ENCODE measurements at places on chromosomes 7 and 10.

GRCh38 chr10:21499701-21500577 is 25.5 kb downstream of the SKIDA1 start:
- no peak for DNase-seq

GRCh38 chr7:4265066-4265465 is 417.0 kb upstream of the FOXK1 start:
- no peak for DNase-seq

DNA sequence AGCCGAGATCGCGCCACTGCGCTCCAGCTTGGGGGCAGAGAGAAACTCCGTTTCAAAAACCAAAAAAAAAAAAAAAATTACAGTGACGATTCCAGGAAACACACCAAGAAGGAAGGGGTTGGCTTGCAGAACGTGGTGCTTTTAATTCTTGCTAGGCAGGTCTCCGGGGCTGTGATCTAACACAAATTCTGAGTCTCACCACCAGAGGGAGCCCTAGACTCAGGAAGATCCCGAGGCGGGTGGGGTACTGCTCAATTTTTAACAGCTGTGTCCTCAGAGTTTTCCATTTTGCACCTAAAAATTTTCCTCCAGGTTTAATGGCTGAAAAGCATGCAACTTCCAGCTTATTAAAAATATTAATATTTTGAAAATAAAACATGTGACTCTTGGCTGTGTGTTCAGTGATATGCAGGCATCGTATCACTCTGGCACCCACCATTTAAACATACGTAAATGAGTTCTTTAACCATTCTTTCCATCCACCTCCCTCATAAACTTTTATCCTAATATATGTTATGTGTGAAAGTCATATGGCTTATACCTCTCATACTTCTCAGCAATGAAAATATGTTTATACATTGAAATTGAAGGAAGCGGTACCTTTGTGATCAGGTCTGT is 26.5 kb upstream of the NUB1 start:
- peak; percentile 21 for DNase-seq

DNA sequence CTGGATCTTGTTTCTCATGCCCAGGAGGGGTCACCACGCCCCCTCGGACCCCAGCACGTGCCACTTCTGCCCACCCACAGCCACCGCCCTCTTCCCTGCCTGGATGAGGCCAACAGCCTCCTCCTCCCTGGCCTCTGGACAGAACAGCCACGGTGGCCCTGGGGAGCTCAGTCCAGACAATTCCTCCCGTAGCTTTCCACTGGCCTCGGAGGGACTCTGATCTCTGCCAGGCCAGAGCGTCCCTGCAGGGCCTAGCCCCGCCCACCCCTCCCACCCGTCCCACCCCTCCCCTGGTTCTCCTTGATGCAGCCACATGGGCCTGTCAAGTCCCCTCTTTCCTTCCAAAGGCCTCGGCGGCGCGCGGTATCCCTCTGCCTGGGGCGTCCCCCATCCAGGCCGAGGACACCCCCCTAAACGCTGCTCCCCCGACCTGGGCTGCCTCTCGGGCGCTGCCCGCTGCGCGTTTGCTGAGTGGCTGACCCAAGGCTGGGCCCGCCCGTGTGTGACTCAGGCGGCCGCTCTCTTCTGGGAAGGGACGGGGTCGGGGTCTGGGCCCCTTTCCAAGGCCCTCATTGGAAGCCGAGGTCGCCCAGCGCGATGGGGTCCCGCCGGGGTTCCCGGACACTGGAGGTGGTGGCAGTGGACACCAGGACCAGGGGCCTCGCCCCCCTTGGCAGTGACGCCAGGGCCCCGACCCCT is 557 bp downstream of the TMEM120A start:
- DNase-seq = peak; percentile 78

GRCh38 chr7:84948634-84949033 is 238.2 kb downstream of the SEMA3D start:
- DNase-seq = no peak

- DNase-seq = no peak
Observed at GRCh38 chr7:5216931-5217330, 26.9 kb downstream of the WIPI2 start.

DNA sequence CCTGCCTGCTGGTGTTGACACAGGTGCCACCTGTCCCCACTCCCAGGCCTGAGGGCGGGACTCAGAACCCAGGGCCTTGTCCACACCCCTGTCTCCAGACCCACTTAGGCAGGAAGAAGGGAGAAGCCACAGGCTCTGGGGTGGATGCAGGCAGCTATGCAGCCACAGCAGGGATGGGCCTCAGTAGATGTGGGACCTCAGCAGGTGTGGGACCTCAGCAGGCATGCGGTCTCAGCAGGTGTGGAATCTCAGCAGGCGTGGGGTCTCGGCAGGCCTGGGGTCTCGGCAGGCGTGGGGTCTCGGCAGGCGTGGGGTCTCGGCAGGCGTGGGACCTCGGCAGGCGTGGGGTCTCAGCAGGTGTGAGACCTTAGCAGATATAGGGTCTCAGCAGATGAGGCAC is 118.0 kb upstream of the PITRM1 start:
- no peak for DNase-seq

- no peak for DNase-seq
Observed at GRCh38 chr10:132946806-132947546, 4.6 kb upstream of the CFAP46 start.

DNA sequence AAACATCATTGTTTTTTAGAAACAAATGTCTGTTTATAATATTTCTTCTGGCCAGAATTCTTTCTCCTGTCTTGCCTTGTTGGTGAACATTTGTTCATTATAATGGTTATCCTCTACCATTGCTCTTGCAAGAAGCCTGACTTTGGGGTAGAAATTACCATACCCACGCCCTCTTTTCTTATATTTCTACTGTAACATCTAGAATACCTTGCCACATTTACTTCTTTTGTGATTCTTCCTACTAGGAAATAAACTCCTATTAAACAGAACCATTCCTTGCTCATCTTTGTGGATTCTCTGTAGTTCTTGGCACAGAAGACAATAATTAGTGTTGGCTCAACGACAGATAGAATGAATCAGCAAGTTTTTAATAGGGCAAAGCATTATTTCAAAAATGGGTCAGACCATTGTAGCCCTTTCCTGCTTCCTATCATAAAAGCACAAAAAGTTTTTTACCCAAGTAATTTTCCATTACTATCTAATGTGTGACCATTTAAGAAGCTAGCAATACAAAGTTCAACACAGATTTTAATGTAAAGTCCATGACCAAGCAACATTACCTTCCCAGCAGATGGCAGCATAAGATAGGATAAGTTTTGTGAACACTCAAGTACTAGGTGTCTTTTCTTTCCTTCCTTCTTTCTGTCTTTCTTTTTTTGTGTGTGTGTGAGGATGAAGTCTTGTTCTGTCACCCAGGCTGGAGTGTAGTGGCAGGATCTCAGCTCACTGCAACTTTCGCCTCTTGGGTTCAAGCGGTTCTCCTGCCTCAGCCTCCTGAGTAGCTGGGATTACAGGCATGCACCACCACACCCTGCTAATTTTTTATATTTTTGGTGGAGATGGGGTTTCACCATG is 270.4 kb downstream of the HGF start:
- no peak for DNase-seq

DNA sequence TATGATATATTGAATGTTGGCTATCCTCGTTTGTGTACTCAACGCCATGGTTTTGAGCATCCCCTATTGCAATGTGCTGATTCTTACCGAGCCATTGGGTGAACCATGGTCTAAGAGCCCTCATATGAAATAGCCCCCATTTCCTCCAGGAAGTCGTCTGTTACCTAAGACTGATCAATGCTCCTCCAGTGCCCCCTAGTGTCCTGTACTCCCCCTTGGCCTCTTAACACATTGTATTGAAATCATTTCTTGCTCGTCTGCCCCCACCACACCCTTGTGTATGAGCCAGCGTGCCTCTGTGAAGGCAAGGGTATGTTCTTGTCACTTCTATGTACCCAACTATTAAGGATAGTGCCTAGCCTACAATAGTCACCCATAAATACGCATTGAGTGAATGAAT is 11.2 kb upstream of the SLC35B4 start:
- peak; percentile 0 for DNase-seq

DNA sequence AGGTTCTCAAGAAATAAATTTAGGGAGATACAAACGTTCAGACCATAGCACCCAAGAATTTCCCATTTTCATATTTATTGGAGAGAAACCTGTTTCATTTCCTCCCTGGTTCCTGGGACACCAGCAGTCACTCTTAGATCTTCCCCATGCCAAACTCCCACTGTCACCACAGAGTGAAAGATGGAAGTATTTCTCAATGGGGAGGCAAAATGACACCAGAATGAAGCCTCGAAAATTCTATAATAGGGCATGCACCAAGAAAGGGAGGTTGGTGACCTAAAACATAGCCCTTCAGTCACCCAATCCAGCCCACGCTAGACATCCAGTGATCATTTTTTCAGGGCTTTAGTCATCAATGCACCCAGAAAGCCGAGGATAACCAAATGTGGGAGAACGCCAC is 148.1 kb upstream of the PLXDC2 start:
- no peak for DNase-seq

- no peak for DNase-seq
Observed at GRCh38 chr7:110281362-110281761, 809.6 kb upstream of the LRRN3 start.

DNA sequence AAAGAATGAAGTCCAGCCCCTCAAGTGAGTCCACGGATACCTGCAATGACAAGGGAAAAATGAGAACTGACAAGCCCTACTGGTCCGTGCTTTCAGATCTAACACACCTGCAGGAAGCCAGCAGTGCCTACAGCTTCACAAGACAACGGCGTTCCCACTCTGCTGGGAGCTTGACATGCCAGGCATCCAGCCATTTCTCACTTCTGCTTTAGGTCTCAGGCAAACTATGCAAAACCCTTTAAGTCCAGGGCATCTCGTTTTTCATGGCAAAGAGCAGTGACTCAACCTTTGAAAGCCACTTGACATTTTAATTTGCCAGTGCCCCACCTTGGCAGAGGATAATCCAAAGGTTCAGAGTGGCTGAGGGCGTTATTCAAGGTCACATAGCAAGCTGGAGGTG is 49.1 kb upstream of the GPAM start:
- no peak for DNase-seq

DNA sequence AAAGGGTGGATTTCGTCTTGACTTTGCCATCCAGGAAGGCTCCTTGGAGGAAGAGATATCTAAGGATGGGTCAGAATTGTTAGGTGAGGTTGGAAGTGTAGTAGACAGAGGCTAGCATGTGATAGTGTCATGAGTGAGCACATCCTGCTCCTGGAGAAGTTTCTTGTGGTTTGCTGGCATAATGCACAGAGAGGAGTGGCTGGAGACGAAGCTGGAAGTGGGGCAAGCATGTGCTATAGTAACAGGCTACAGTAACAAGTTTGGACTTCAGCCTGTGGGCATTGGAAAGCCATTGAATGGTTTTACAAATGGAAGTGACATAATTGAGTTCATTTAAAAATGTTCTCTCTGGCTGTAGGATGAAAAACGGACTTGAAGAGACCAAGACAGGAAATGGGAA is 175.6 kb upstream of the VWC2 start:
- DNase-seq = no peak

DNA sequence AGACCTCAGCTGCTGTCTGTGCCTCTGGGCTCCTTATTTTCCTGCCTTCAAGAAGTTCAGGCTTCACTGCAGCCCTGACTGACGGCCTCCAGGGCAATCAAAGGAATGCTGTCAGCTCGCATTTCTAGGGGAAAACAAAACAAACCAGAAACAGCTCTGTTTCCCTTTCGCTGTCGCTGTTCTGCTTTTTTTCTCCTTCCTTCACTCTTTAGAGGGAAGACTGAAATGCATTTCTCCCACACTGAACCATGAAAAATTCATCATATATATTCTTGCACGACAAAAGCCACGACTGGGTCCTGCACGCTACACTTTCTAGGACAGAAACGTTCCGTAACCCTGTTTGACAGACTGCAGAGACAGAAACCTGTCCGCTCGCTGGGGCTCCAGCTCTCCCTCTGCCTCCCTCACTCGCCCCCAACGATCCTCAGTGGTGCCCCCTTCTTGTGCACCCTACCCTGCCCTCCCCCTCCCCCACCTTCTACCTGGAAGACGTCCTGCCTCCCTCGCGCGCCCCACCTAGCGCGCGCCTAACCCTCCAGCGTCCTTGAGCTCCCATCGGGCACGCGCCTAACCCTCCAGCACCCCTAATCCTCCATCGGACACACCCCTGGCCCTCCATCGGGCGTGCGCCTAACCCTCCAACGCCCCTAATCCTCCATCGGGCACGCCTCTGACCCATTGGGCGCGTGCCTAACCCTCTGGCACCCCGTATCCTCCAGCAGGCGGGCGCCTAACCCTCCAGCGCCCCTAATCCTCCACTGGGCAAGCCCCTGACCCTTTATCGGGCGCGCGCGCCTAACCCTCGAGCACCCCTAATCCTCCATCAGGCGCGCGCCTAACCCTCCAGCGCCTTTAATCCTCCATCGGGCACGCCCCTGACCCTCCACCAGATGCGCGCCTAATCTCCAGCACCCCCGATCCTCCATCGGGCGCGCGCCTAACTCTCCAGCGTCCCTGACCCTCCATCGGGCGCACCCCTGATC is 37.1 kb downstream of the SVOPL start:
- DNase-seq = no peak

DNA sequence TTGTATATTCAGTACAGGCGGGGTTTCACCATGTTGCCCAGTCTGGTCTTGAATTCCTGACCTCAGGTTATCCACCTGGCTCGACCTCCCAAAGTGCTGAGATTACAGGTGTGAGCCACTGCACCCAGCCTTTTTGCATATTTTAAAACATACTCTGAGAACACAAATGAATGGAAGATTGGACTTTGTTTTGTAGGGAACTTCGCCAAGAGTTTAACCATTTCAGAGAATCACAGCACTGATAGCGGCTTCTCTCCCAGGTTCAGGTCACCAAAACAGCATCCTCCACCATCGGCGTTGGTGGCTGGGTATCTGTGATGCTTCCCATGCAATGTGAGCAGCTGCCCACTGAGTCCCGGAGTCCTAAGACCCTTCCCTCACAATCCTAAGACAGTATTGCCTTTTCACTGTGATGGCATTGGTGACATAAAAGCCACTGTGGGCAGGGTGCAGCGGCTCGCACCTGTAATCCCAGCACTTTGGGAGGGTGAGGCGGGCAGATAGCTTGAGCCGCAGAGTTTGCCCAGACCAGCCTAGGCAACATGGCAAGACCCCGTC is 42.3 kb upstream of the PSAP start:
- DNase-seq = no peak

GRCh38 chr10:93261961-93262610 is 188.4 kb downstream of the CYP26A1 start:
- DNase-seq = no peak

GRCh38 chr7:151351967-151352366 is 10.4 kb downstream of the NUB1 start:
- no peak for DNase-seq

DNA sequence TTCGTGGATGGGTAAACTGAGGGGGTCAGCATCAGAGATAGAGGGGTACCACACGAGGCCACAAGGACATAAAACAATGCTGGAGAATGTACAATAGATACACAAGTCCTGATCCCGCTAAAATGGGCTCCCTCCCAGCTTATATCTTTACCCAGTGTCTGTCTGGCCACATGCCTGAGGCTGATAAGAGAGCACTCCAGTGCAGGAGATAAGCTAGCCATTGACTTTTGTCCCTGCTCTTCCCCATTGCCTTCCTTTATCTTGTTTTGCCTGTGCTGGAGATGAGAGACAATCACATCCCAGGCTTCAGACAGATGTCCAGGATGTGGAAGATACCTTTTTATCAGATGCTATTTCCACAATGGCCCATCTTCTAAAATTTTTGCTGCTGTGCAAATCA is 6.0 kb downstream of the GAD2 start:
- DNase-seq = no peak

GRCh38 chr10:104638861-104639589 is 2.1 kb upstream of the SORCS3 start:
- no peak for DNase-seq
